ENCODE measurements at places on chromosomes 2 and 18.
A peak's percentile ranks its signal among the peaks of the same experiment; 100 is the strongest.

GRCh38 chr2:152396051-152396511 lies 61.1 kb downstream of the FMNL2 start:
- no peak for DNase-seq

GRCh38 chr2:46540496-46541331 lies 61.3 kb downstream of the TMEM247 start:
- DNase-seq = no peak

GRCh38 chr2:37997629-37998028 lies 72.5 kb downstream of the RMDN2 start:
- DNase-seq = no peak

DNA sequence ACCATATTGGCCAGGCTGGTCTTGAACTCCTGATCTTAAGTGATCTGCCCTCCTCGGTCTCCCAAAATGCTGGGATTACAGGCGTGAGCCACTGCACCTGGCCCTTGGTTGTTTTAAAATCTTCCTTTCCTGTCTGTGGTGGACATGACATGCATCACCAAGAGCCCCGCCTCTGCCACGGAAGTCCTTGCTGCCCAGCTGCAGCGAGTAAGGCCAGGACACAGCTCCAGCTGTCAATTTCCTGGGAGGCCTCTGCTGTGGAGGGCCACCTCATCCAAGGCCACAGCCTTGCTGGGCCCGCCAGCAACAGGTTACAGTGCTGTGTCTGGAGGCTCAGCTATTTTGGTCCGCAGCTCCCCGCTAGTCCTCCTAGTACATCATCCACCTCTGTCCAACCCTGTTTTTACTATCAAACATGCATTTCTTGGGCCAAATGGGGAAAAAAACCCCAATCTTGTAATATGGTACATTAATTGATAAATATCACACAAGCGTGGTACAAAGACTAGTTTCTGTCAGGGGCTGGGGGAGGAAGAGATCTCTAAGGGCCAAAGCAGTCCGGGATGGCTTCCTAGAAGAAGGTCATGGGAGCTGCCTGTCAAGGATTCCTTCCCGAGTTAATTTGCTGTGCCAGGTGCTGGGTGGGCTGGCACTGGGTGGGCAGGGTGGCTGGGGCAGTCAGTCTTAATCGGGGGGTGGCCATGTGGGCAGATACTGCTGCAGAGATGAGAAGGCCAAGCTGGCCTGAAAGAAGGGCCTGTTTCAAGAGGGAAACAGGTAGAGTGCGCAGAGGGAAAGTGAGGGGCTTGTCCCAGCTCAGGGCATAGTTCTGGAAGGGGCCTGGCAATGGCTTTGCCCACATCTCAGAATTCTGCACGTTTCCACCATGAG lies 100.5 kb downstream of the INHBB start:
- no peak for DNase-seq

- no peak for DNase-seq
Measured at GRCh38 chr2:186559848-186560247, 30.0 kb upstream of the ITGAV start.

DNA sequence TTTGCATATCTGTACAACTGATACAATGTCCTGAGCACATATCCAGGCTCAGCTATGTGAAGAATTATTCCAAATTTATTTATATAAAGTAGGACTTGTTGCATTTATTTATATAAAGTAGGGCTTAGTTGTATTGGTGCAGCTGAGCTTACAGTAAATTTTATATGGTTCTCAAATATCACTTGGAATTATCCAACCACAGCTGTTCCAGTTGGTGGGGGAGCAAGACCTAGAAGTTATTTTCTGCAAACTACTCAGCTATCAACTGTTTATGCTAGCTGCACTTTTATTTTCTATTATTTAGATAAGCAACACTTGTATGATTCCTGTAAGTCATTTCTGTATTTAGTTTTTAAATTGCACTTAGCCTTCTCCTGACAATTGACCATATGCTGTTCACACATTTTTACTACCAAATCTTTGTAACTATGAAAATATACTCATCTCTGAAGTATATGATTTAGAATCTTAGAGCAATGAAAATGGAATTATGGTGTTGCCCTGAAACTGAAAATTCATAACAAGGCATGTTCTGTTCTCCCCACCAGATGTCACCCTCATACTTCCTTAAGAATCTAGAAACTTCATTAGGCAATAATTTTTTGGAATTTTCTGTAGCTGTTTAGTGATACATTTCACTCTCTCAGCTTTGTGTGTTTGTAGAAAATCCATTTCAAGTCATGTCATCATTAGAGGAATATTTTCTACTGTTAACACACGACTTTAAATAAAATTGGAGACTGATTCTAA lies 157.0 kb upstream of the CBLN2 start:
- DNase-seq = no peak

DNA sequence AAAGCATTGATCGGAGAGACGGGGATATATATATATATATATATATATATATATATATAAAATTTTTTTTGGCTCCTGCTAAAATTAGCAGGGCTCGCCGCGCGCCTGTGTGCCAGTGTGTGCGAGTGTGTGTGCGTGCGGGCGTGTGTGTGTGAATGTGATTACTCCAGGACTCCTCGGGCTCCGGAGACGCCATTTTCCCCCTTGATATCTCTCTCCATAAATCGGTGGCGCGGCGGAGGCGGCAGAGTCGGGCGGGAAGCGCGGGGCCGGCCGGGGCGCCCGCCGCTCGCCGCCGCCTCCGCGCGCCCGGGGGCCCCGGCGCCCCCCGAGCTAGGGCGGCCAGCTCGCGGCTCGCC lies 795 bp upstream of the SETBP1 start:
- DNase-seq = peak; percentile 48

DNA sequence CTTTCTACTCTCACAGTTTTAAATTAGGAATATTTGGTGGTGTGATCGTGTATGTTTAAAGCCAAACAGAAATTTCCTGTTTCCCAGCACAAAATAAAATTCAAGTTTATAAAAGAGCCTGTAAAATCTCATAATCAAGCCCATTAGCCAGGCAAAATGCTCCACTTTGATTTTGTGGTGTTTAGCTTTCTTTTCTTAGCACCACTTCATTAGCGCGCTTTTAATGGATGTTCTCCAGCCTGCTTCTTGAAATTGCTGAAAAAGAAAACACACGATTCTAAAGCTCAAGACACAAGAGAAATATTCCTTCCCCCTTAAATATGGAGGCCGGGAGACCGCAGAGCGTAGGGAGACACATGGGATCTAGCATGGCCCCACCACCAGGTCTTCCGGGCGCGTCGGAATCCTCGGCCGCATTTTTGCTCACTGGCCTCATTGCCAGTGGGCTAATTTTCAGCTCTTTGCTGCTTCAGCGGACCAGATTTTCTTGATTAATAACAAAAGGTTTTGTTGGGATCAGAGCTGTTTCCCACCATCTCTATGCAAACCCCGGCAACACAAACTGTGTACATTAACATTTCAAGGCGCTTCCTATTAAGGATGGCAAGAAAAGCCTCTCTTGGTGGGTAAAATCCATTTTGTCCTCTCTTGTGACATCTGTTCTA lies 40.4 kb upstream of the ID2 start:
- no peak for DNase-seq

- no peak for DNase-seq
Measured at GRCh38 chr18:50014606-50015005, 180.3 kb downstream of the MYO5B start.

DNA sequence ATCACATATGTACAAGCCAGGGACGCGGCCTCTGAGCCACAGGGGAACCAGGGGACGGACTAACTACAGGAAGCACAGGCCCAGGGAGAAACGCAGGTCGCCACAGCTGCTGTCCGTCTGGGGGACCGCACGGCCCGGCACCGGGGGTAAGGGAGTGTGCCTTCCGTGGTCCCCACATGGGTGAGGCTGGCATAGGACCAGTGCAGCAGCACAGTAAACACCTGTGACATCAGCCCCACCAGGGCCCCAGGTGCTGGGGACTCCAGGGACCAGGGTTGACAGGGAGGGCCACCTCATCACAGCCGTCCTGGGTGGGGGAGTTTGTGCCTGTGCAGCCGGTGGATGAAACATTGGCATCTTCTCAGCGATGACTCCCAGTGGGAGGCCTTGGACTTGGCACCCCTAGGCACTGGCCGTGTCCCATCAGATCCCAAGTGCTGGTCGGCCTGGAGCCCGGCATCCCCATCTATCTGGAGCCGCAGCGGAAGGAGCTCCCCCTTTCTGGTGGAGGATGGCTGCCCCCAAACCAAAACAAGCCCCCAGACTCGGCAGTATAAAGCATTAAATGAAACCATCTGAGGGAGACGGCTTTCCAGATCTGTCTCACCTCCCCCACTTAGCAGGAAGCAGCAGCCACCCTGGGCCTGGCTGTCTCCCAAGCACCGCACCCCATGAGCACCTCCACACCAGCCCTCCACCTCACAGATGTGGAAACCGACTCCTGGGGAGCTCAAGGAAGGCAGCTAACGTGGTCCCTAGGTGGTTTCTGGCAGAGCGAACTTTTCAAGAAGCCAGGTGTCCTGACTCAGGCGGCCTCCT lies 22.5 kb downstream of the AQP12A start:
- no peak for DNase-seq

- no peak for DNase-seq
Measured at GRCh38 chr18:23250893-23251656, 115.8 kb downstream of the CABLES1 start.

DNA sequence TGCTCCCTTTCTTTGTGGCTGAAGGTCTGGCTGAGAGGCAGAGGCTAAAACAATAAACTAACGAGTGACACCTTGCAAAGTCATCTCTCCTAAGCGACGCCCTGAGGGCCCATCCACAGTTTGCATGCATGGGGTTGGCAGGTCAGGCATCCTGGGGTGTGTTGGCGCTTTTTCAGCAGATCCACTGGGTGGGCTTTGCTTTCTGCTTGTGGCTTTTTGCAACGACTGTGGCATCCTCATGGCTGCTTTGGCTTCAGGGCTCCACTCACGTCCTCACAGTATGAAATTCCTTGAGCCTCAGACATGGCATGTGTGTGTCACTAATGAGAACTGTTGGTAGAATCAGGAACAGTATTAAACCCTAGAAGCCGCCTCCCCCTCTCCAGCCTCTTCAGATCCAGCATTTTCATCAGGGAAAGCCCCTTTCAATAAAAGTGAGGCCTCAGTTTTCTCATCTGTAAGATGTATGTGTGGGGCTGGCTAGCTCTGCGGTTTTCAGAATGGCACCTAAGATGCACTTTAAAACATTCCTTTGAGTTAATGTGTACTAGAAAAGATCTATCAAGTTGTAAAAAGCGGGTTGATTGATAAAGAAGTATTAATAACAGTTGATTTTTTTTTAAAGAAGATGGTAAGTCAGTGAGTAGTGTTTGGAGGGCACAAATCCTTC lies 72.5 kb downstream of the SH3BP4 start:
- DNase-seq = no peak

DNA sequence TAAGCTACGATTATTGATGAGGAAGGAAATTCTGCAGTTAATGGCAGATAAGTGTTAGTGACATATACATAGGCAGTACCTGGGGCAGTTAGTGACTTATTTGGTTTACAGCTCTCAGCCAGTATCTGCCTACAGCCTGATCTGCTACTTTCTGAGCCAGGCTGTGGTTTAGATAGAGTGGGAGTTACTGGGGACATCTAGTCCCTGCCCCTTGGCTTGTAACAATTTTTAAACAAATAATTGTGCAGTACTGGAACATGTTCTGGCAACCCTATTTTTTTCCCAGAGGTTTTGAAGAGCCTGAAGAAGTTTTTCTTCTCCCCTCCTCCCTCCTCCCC lies 2.3 kb downstream of the KIF5C start:
- DNase-seq = no peak

DNA sequence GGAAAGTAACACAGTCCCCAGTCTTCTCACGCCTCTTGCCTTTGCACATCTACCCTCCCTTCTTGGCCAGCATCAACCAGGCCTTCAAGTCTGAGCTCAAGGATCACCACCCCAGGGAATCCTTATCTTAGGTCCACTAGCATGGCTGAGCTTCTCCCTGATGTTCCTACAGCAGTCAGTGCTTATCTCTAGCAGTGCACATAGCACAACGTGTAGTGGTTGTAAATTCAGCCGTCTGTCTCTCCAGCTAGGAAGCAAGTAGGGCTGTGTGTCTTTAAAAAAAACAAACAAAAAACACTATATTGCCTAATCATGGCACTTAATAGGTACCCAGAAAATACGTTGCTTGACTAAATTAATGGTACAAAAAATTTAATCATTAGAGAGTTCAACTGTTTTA lies 29.2 kb downstream of the KCNG3 start:
- DNase-seq = no peak

DNA sequence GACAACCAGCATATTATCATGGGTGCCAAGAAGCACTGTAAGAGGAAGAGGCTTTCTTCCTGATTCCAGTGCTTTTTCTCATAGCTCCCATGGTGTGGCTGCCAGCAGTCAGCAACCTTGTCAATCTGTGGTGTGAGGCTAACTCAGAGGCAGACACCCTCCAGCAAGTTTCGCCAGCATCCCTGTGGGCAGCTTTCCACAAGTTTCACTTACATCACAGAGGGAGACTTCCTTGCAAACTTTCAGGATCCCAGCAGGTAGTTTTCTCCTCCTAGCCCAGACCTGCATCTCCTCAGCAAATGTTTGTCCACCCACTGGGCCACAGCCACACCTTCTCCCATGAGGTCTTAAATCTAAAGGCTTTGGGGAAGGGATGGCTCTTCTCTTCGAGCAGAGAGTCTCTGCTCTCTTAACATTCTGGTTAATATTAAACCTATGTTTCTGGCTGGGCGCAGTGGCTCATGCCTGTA lies 9.1 kb downstream of the DNAH7 start:
- no peak for DNase-seq

GRCh38 chr2:230904856-230905447 lies 20.1 kb downstream of the GPR55 start:
- peak; percentile 12 for DNase-seq

DNA sequence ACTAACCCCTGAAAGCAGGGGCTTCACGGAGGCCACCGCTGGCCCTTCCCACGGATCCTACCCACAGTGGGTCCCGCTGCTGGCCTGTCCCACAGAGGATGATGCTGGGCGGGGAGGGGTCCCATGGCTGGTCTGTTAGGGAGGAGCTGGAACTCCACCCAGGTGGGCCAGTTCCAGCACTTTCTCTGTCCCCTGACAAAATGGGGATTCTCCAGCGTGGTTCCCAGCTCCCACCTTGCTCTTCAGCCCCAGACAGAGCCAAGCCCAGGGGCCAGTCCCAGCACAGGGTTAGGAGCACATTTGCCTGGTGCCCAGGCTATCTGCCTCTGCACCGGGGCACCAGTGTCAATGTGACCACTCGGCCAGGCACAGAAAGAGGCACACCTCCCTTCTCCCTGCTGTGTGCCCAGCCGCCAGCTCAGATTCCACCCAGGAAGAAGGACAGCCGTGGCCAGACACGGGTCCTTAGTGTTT lies 50.0 kb downstream of the ANKMY1 start:
- DNase-seq = no peak

DNA sequence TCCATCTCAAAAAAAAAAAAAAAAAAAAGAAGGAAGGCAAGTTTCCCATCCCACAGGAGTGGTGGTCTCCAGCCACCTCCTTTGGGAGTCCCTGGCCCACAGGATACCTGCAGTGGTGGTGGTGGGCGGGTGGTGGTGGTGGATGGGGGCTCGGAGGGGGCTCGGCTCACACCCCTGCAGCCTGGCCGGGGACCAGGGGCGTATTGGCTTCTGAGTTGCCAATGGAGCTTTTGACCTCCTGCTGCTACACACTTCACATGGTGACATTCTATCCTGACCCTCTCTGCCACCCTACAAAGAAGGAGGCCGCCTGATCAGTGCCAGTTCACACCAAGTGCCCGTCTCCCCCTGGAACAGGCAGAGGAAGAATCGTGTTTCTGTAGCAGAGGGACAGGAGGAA lies 119.6 kb downstream of the NFATC1 start:
- DNase-seq = no peak

GRCh38 chr18:68665628-68666027 lies 49.3 kb downstream of the TMX3 start:
- no peak for DNase-seq

GRCh38 chr2:128607440-128607839 lies 288.8 kb upstream of the HS6ST1 start:
- peak; percentile 1 for DNase-seq

- DNase-seq = no peak
Measured at GRCh38 chr2:98902209-98903063, 33.6 kb downstream of the CRACDL start.
